ENCODE measurements at places on chromosomes 7 and 10. TPM values are rescaled to one million over a fixed set of nuclear protein-coding genes. Genes with fewer than 3 reads are reported as not detected.

GRCh38 chr7:69683002-69683401, 84.7 kb downstream of the AUTS2 start:
- H3K4me1 ChIP-seq, result no peaks in the 10 kb centered on the region
- no peak overlapping the region for H3K4me3 ChIP-seq
- no peak overlapping the region for H3K27ac ChIP-seq
- DNase-seq, result no peak

Gene TCF7L2
- 90.8 TPM for total RNA-seq

DNA sequence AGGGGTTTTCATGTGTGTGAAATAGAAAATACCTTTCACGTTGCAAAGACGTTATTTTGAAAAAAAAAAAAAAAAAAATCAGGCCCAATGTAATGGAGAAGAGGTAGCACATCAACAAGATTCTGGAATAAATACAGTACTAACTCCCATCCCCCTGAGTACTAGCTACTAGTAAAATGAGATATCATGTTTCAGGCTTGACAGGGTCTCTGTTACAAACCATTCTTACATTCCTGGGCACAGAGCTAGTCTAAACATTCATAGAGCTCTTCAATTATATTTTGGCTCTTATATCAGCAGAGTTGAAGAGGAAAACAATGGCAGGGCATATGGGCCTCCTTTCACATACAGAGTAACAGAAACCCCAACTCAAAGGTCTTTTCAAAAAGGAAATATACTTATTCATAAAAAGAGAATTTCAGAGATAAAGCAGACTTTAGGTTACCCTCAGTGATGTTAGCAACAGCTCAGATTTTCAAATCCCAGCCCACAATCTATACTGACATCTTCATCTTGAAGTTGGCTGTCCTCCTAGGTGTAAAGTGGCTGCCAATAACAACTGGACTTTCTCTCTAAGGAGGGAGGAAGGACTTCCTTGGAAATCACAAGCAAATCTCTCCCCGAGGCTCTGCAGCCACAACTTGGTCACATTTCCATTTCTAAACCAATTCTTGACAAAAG, 18.6 kb downstream of the C7orf33 start:
- no peaks in the 10 kb centered on the region for H3K36me3 ChIP-seq
- no peaks in the 10 kb centered on the region for H3K27me3 ChIP-seq
- H3K4me1 ChIP-seq, result no peaks in the 10 kb centered on the region

GRCh38 chr7:9017286-9017685, 583.9 kb downstream of the NXPH1 start:
- no peaks in the 10 kb centered on the region for H3K27me3 ChIP-seq
- no peak overlapping the region for H3K27ac ChIP-seq
- no peak for DNase-seq
- no peaks in the 10 kb centered on the region for H3K4me1 ChIP-seq
- no peak overlapping the region for H3K4me3 ChIP-seq

DNA sequence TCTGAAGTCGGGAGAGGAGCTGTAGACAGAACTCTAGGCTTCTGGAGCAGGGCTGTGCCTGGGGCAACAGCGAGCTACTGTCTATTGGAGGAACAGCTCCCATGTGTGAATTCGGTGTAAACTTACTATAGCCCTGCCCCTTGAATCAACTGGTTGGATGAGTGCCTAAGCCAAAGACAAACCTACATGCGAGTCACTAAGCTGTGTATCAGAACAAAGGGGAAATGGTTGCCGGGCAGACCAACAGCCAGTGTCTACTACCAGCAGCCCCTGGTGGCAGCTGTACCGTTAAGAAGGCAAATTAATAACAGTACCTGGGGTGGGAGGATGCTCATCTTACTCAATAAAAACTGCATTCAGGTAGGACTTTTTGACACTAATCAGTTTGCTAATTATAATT, 343.6 kb downstream of the ACTR3B start:
- no peaks in the 10 kb centered on the region for H3K36me3 ChIP-seq
- H3K27me3 ChIP-seq, result no peaks in the 10 kb centered on the region
- no peak overlapping the region for H3K27ac ChIP-seq
- no peak overlapping the region for H3K4me3 ChIP-seq
- no peaks in the 10 kb centered on the region for H3K4me1 ChIP-seq

Gene SP4
- total RNA-seq, result 5.8 TPM

- H3K4me3 ChIP-seq, result no peak overlapping the region
- H3K36me3 ChIP-seq, result no peaks in the 10 kb centered on the region
- H3K27ac ChIP-seq, result no peak overlapping the region
- no peaks in the 10 kb centered on the region for H3K27me3 ChIP-seq
- H3K4me1 ChIP-seq, result peaks cover 3% of the 10 kb centered on the region
- DNase-seq, result no peak
Measured at GRCh38 chr10:69858201-69858600, 56.5 kb downstream of the COL13A1 start.

Gene SSC4D
- not detected for total RNA-seq

GRCh38 chr7:21918216-21918615, 27.5 kb downstream of the CDCA7L start:
- H3K27ac ChIP-seq, result no peak overlapping the region
- H3K4me1 ChIP-seq, result no peaks in the 10 kb centered on the region
- H3K36me3 ChIP-seq, result no peaks in the 10 kb centered on the region

Gene ANKRD1
- not detected for total RNA-seq

Gene ICA1
- 61.9 TPM for total RNA-seq

- H3K4me3 ChIP-seq, result no peak overlapping the region
- no peaks in the 10 kb centered on the region for H3K4me1 ChIP-seq
- no peak overlapping the region for H3K27ac ChIP-seq
- H3K27me3 ChIP-seq, result no peaks in the 10 kb centered on the region
- DNase-seq, result no peak
- H3K36me3 ChIP-seq, result no peaks in the 10 kb centered on the region
Measured at GRCh38 chr7:80816806-80817205, 102.0 kb downstream of the SEMA3C start.

- H3K4me1 ChIP-seq, result no peaks in the 10 kb centered on the region
- no peak for DNase-seq
Measured at GRCh38 chr7:136251826-136252225, 274.7 kb upstream of the MTPN start.

DNA sequence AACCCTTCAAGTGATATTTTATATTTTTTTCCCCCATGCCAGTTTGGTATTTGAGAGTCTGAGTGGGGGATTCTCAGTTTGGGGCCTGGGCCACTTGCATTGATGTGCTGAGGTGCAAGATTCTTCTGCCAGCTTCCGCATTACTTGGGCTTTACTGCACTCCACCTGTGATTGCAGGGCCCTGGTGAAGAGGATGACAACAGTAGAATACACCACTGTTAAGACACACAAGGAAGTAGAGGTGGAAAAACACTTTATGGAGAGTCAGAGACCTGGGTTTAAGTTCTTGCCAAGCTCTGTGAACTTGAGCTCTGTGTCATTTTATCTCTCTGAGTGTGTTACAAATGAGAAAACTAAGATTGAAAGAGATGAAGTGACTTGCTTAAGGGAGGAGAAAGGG, 209.4 kb downstream of the LRMDA start:
- no peaks in the 10 kb centered on the region for H3K36me3 ChIP-seq
- no peak overlapping the region for H3K4me3 ChIP-seq
- H3K27ac ChIP-seq, result no peak overlapping the region
- DNase-seq, result no peak
- H3K27me3 ChIP-seq, result no peaks in the 10 kb centered on the region
- no peaks in the 10 kb centered on the region for H3K4me1 ChIP-seq

- no peaks in the 10 kb centered on the region for H3K4me1 ChIP-seq
- no peaks in the 10 kb centered on the region for H3K27me3 ChIP-seq
- no peak for DNase-seq
- no peaks in the 10 kb centered on the region for H3K36me3 ChIP-seq
Measured at GRCh38 chr10:7291487-7292270, 119.2 kb downstream of the SFMBT2 start.

- no peak overlapping the region for H3K27ac ChIP-seq
- no peak for DNase-seq
- H3K36me3 ChIP-seq, result no peaks in the 10 kb centered on the region
- H3K4me1 ChIP-seq, result no peaks in the 10 kb centered on the region
Measured at GRCh38 chr10:106506526-106507283, 657.8 kb downstream of the SORCS1 start.

DNA sequence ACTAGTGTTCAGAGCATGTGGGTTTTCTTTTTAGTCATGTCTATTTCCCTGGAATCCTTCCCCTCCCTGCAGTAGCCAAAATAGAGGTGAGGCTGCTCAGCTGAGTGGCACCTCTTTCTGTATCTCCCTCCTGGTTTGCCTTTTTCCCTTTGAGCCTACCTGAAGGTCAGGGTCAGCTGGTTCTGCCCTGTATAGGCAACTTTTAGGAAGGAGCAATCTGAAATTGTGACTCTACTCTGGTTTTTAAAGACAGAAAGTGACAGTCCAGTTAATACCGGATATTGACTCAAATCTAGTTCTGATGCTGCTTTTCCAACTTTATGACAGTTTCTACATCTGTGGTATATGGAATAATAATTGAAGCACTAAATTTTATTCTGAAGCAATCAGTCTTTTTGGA, 26.0 kb downstream of the CCM2 start:
- no peaks in the 10 kb centered on the region for H3K4me1 ChIP-seq
- H3K36me3 ChIP-seq, result no peaks in the 10 kb centered on the region
- DNase-seq, result no peak
- no peak overlapping the region for H3K27ac ChIP-seq

- H3K27me3 ChIP-seq, result no peaks in the 10 kb centered on the region
- H3K27ac ChIP-seq, result no peak overlapping the region
- no peak overlapping the region for H3K4me3 ChIP-seq
- no peaks in the 10 kb centered on the region for H3K4me1 ChIP-seq
- DNase-seq, result no peak
Measured at GRCh38 chr10:71390461-71390835, 6.3 kb upstream of the CDH23 start.

- H3K27ac ChIP-seq, result no peak overlapping the region
- no peak overlapping the region for H3K4me3 ChIP-seq
- no peaks in the 10 kb centered on the region for H3K4me1 ChIP-seq
- no peaks in the 10 kb centered on the region for H3K36me3 ChIP-seq
- no peak for DNase-seq
Measured at GRCh38 chr7:155315977-155316376, 18.3 kb downstream of the INSIG1 start.

DNA sequence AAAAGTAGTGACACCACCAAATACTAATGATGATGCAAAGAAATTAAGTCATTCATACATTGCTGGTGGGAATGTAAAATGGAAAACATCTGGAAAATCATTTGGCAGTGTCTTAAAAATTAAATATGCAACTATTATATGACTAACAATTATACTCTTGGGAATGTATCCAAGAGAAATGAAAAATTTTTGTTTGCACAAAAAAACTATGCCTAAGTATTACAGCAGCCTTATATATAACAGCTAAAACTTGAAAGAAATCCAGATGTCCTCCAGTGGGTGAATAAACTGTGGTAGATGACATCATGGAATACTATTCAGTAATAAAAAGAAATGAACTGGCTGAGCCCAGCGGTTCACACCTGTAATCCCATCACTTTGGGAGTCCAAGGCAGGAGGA, 132.0 kb downstream of the NEBL start:
- no peaks in the 10 kb centered on the region for H3K4me1 ChIP-seq
- DNase-seq, result no peak
- no peak overlapping the region for H3K4me3 ChIP-seq
- no peaks in the 10 kb centered on the region for H3K27me3 ChIP-seq

DNA sequence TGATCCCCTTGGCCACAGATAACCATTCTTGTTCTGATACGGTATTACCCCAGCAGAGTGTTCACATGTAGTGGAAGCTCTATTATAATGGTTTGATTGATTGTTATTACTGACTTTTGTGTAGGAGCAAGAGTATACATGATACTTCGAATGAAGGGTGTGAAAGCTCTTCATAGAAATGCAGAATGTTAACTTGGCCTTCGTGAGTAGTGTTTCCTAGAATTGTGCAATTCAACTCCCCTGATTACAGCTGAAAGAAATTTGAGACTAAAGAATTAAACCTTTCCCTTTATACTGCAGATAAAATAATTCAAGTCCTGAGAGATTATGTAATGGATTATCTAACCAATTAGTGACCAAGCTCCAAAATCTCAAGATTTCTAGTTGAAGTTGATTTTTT, 38.2 kb downstream of the MKLN1 start:
- H3K27me3 ChIP-seq, result no peaks in the 10 kb centered on the region
- peaks cover 5% of the 10 kb centered on the region for H3K4me1 ChIP-seq
- no peak overlapping the region for H3K4me3 ChIP-seq
- no peak overlapping the region for H3K27ac ChIP-seq
- DNase-seq, result no peak

- H3K4me1 ChIP-seq, result peaks cover 44% of the 10 kb centered on the region
- no peak overlapping the region for H3K27ac ChIP-seq
- no peak for DNase-seq
- H3K27me3 ChIP-seq, result no peaks in the 10 kb centered on the region
- no peak overlapping the region for H3K4me3 ChIP-seq
Measured at GRCh38 chr7:90407484-90407821, 4.2 kb downstream of the CLDN12 start.

GRCh38 chr7:72313906-72314305, 98.2 kb downstream of the CALN1 start:
- H3K4me3 ChIP-seq, result no peak overlapping the region
- H3K27ac ChIP-seq, result no peak overlapping the region
- H3K36me3 ChIP-seq, result no peaks in the 10 kb centered on the region
- no peaks in the 10 kb centered on the region for H3K27me3 ChIP-seq
- DNase-seq, result no peak

- no peaks in the 10 kb centered on the region for H3K27me3 ChIP-seq
- no peak overlapping the region for H3K27ac ChIP-seq
- no peaks in the 10 kb centered on the region for H3K4me1 ChIP-seq
- DNase-seq, result no peak
- H3K36me3 ChIP-seq, result no peaks in the 10 kb centered on the region
Measured at GRCh38 chr10:124204726-124205125, 111.3 kb upstream of the CHST15 start.

DNA sequence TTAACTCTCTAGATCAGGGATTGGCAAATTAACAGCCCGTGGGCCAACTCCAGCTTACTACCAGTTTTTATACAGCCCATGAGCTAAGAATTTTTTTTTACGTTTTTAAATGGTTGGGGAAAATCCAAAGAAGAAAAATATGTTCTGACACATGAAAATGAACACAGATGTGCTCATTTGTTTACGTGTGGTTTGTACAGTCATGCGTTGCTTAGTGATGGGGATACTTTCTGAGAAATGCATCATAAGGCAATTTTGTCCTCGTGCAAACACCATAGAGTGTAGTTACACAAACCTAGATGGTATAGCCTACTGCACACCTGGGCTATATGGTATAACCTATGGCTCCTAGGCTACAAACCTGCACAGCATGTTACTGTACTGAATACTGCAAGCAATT, 8.3 kb upstream of the SMKR1 start:
- H3K36me3 ChIP-seq, result no peaks in the 10 kb centered on the region
- H3K27me3 ChIP-seq, result no peaks in the 10 kb centered on the region
- no peak overlapping the region for H3K27ac ChIP-seq
- no peaks in the 10 kb centered on the region for H3K4me1 ChIP-seq
- H3K4me3 ChIP-seq, result no peak overlapping the region
- no peak for DNase-seq

Gene SH2D4B
- not detected for total RNA-seq

Measured in Peyer's patch (tissue), 4 donors.